ENCODE measurements at places on chromosomes 5 and 9. TPM values are rescaled to one million over a fixed set of nuclear protein-coding genes. Genes with fewer than 3 reads are reported as not detected.

COL23A1 gene
- total RNA-seq: 0.40 TPM

ENTPD8 gene
- 0.05 TPM for total RNA-seq

TBC1D9B gene
- total RNA-seq: 81.0 TPM

ZNF454 gene
- total RNA-seq: 0.69 TPM

TMEM171 gene
- total RNA-seq: 11.3 TPM

C5orf58 gene
- total RNA-seq: not detected

DOLPP1 gene
- total RNA-seq: 12.0 TPM

RNF224 gene
- 0.52 TPM for total RNA-seq

NUTM2G gene
- total RNA-seq: not detected

SYK gene
- total RNA-seq: 11.8 TPM

SMC5 gene
- total RNA-seq: 18.6 TPM

LECT2 gene
- total RNA-seq: not detected

TAF11L6 gene
- not detected for total RNA-seq

ZNF300 gene
- 11.7 TPM for total RNA-seq

PCDHGA4 gene
- 2.1 TPM for total RNA-seq

FOXD4 gene
- not detected for total RNA-seq

DYNC2I2 gene
- 59.7 TPM for total RNA-seq

N4BP3 gene
- 2.6 TPM for total RNA-seq

CSF1R gene
- not detected for total RNA-seq

ADGRD2 gene
- not detected for total RNA-seq

SERINC5 gene
- total RNA-seq: 23.7 TPM

PLPP1 gene
- total RNA-seq: 70.6 TPM

Measured in renal cortical epithelial cell (primary cell).